Stimulated activated CD4-positive, alpha-beta T cell treated with anti-CD3 and anti-CD28 coated beads, Interleukin-4, amount 100 ng/mL, for 24 hours (primary cell): ENCODE measurements at places on chromosomes 2 and 18.

- DNase-seq, result peak; percentile 37
Observed at GRCh38 chr18:45621061-45621511, 5.8 kb downstream of the SLC14A2 start.

GRCh38 chr2:441258-442022 is 153.5 kb upstream of the ALKAL2 start:
- DNase-seq, result no peak

GRCh38 chr2:239854596-239854995 is 170.5 kb downstream of the NDUFA10 start:
- DNase-seq, result no peak

DNA sequence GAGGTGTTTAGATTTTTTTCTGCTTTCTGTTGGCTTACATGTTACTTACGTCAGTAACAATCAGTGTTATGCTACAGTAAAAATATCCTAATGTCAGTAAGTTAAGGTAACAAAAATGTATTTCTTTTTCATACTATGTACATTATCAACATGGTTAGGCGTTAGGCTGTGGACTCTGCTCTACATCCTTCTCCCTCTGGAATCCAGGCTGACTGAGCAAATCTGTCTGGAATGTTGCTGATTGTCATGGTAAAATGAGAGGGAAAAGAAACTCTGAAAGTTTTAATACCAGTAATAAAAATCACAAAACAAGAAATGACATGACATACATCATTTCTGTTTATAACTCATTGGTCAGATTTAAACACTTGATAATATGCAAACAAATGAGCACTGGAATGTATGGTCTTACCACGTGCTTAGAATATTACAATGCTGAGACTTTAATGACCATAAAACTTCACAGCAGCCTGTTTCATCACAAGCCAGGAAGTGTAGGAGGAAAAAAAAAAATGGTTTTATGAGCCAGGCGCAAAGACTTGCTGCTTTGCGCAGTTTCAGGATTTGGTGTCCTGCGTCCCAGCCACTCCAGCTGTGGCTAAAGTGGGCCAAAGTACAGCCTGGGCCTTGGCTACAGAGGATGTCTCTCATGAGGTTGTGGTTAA is 252.4 kb downstream of the FSIP2 start:
- DNase-seq, result no peak

GRCh38 chr2:3500326-3500899 is 18.9 kb downstream of the ADI1 start:
- no peak for DNase-seq

DNA sequence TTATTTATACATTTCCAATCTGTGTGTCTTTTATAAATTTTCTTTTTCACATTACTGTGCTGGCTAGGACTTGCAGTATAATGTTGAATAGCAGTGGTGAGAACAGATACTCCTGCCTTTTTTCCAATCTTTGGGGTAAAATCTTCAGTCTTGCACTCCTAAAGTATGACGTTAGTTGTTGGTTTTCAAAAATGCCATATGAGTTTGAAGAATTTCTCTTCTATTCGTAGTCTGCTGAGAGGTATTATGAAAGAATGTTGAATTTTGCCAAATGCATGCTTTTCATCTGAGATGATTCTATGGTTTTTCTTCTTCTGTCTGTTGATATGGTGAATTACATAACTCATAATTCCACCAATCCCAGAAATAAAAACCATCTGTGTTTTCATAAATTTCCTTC is 335.3 kb upstream of the CHST9 start:
- no peak for DNase-seq

- no peak for DNase-seq
Observed at GRCh38 chr18:21997207-21998143, 171.9 kb upstream of the GATA6 start.

DNA sequence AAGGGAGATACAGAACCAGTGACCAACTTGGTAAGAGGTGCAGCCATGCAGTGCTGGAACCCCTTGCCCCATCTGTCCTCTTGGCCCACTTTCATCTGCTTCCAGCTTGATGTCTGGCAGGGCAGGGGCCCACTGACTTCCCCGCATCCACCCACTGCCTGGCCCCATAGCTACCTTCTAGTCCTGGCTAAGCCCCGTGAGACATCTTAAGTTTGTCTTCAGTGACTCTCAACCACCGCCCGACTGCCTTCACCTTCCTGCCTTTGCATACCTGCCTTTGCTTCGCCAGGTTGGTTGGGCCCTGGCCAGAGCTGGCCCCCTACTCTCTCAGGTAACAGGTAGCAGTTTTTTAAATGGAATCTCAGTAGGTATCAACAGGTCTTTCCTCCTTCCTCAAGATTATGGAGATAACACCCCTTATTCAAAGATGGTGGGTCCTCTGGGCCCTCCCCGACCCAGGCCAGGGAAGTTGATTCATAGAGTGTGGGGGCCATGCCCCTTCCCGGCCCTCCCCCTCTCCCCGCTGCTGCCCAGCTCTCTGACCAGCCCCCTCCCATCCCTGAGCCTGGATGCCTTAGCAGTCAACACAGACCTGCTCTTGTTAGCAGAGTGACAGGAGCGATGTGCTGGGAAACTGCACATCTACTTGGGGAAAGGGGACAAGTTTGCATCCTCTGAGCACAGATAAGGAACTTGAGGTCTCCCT is 2.8 kb downstream of the ARID5A start:
- DNase-seq, result peak; percentile 43

DNA sequence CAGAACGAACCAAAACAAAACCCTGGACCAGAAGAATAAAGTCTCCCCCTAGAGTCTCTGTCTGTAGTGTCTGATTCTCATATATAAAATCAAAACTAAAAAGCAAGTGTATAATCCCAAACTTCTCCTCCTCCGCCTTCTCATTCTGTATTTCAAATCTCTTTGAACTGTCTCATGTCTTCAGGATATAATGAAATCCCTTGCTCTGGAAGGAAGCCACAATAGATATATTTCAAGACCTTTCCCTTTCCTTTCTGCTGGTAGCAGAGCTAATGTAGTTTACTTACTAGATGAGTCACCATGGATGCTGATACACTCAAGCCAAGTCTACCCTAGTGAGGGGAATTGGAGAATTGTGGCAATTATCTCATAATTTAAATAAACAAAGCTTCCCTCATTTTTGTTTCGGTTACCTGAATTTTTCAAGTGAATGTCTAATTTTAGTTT is 33.5 kb upstream of the CCDC93 start:
- DNase-seq, result no peak

DNA sequence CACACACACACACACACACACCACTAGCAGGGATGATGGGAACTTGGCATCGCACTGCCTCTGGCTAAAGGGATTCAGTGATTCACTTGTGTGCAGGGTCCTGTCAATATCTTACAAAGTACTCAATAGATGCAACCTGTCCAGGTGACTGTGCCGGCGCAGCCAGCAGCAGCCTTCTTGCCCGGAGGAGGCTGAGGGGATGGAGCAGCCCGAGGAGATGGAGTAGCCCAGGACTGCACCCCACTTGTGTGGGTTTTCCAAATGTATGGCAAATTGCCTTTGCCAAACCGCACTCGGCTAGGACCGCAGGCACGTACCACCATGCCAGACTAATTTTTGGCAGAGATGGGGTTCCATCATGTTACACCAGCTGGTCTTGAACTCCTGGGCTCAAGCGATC is 31.1 kb downstream of the GBX2 start:
- no peak for DNase-seq

- no peak for DNase-seq
Observed at GRCh38 chr2:193783681-193784080, 1588.9 kb upstream of the TMEFF2 start.

DNA sequence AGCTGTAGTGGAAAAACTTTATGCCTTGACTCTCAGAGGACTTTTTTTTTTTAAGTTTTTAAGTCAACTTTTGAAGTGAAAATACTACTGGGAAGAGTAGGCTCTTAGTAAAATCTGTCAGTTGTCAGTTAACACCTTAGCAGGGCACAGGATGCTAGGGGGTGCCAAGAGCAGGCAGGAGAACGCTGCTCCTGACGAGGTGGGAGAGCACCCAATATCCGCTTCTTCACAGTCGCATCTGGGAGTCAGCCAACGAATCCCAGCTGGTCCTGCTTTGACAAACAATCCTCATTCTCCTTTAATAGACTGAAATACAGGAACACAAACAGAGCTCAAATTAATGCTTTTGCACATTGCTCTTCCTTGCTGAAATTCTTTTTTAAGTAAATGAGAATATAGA is 709.5 kb upstream of the ACVR2A start:
- DNase-seq, result no peak

DNA sequence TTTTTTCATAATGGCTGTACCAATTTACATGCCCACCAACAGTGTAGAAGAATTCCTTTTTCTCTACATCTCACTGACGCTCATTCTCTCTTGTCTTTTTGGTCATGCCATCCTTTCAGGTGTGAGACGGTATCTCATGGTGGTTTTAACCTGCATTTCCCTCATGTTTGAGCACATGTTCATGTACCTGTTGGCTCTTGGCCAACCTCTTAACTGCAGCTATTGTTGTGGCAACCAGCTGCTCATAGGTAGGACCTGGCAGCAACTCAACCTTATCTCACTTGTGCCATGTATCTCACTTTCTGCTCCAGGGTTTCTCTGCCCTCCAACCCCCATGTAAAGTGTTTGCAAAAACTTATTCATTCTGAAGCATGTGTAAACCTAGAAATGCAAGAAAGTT is 167.5 kb downstream of the UPP2 start:
- no peak for DNase-seq

GRCh38 chr18:63895190-63895589 is 7.7 kb downstream of the SERPINB2 start:
- no peak for DNase-seq

DNA sequence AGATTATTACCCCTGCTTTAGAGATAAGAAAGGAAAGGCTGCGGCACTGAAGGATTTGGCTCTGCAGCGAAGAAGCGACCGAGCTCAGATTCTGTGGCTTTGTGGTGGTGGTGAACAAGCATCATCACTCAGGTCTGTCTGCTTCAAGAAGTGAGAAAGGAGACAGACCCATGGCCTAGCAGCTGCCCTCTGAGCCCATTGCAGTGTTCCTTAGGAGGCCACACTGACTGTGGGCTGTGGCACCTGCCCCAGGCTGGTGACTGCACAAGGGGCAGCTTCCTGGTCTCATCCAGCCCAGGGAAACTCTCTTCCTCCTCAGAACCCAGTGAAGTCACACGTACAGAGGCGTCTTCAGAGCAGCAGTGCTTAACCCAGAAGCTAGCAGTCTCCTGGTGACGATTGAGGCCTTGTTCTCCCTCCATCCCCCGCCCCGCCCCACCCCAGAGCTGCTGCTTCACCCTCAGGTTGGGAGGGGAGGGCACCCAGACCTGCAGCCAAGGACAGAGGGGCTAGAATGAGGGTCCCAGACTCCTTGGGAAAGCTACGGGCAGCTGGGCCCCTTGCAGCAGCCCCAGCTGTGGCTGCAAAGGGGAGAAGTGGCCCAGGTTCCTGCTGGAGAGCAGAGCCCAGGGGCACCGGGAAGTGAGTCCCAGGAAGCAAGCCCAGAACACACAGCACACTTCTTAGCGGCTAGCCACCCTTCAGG is 22.2 kb downstream of the BIN1 start:
- peak; percentile 33 for DNase-seq

DNA sequence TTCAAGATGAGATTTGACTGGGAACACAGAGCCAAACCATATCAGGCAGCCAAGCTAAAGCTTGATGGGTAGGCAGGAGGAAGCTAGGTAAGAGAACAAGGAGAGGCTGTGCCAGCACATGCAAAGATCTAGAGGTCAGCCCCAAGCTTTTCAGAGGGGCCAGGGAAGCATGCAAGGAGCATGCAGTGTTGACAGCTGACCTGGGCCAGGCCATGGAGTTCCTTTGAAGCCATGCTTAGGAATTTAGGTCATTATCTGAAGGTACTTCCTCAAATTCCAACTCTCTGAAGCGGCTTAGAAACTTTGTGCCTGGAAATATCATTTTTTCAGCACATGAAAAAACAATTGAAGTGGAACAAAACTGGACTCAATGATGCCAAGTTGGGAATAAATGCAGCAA is 130.8 kb downstream of the SPAG16 start:
- no peak for DNase-seq

- no peak for DNase-seq
Observed at GRCh38 chr2:63980794-63981193, 38.4 kb downstream of the VPS54 start.

GRCh38 chr2:71783815-71784214 is 330.5 kb downstream of the DYSF start:
- no peak for DNase-seq

GRCh38 chr2:160425434-160426151 is 68.0 kb downstream of the RBMS1 start:
- DNase-seq, result no peak

DNA sequence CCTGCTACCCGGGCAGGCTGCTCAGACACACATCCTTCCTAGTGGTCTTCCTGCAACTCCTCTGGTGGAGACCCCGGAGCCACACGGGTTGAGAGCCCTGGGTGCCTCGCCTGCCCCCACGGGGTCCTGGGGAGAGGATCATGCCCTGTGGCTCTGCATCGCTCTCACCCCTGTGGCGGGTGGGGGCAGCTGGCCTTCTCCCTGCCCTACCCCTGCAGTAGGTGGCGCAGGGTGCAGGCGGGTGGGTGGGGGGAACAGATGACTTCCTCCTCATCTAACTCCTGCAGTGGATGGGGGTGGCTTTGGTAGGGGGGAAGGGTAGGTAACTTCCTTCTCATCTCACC is 38.5 kb downstream of the TSHZ1 start:
- no peak for DNase-seq

DNA sequence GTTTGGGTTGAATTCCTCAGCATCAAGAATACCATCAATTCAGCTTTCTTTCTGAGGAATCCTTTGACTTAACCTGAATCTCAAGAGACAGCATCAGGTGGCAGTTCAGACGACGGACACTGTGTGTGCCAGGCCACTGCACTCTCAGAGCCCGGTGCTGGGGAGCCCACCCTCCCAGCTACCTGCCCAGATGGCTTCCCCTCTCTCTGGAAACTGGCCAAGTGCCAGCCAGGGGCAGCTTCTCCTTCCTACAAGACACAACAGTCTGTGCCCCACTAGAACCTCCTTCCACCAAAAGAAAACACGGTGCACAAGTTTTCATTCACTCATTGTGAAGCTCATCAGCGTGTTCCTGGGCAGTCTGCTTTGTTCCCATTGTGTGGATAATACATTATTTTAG is 28.5 kb downstream of the MAL start:
- DNase-seq, result no peak

DNA sequence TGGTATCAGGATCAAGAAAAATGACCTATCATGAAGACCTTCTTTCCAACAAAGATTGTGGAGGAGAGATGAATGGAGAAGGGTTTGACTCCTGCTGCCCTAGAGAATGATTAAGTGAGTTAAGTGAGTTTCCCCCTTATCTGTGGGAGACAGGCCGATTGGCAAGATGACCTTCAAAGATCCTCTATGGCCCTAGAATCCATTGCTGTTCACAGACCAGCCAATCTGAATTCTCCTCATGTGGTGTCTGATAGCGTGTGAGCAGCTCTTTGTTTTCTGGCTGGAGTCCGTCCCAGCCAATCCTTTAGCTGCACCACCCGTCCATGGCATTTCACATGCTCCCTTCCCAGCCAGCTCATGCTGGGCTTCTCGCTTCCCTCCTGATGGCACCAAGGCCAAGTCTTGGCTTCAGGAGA is 79.4 kb downstream of the MARCHF4 start:
- no peak for DNase-seq

GRCh38 chr2:23327416-23327815 is 57.6 kb upstream of the KLHL29 start:
- no peak for DNase-seq
